Fibroblast of upper back skin (primary cell): ENCODE measurements at places on chromosomes 1 and 21.
A peak's percentile ranks its signal among the peaks of the same experiment; 100 is the strongest.

- no peak for DNase-seq
Observed at GRCh38 chr1:110579460-110579859, 26.7 kb downstream of the KCNA2 start.

DNA sequence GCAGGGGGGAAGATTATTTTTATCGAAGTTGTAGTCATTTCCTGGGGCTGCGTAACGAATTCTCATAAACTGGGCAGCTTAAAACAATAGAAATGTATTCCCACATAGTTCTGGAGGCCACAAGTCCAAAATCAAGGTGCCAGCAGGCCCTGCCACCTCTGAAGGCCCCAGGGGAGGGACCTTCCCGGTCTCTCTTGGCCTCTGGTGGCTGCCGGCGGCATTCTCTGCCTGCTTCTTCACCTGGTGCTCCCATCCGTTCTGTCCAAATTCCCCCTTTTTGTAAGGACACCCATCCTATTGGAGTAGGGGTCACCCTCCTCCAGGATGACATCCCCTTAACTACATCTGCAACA lies 92.8 kb downstream of the PDE9A start:
- no peak for DNase-seq

GRCh38 chr1:219518168-219518906 lies 94.6 kb downstream of the ZC3H11B start:
- DNase-seq, result peak; percentile 86

- peak; percentile 14 for DNase-seq
Observed at GRCh38 chr1:223183268-223183862, 40.3 kb upstream of the TLR5 start.

DNA sequence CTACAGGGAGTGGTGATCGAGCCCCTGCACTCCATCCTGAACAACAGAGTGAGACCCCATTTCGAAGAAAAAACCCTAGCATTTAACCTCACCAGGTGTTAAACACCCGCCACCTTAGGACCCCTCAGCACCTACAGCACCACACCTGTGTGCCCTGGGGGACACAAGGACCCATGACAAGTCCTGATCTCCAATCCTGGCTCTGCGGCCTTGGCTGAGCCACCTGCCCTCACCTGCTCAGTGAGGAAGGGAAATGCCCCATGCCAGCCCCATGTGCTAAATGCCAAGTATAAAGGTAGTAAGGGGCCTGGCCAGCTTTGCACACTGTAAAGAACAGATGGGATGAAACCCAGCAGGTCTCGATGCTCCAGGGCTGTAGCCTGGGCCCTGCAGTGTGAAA lies 11.1 kb downstream of the MRTO4 start:
- DNase-seq, result no peak

DNA sequence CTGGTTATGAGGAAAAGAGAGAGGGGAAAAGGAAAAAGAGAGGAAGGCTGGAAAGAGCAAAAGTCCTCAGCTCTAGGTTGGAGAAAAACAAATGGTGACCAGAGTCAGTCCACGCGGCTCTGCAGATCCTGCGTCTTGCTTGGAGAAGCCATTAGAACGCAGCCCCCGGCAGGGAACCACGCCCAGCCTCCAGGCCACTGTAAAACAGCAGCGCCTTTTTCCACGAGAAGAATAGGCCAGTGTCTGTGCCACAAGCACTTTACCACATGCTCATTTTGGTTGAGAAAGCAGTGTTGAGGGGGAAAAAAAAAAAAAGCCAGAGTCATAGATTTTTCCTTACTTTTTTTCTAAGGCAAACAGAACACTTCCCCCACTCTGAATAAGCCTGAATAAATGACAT lies 846.9 kb upstream of the ADAMTS5 start:
- DNase-seq, result no peak

- peak; percentile 90 for DNase-seq
Observed at GRCh38 chr1:43454270-43455011, 710 bp upstream of the HYI start.

DNA sequence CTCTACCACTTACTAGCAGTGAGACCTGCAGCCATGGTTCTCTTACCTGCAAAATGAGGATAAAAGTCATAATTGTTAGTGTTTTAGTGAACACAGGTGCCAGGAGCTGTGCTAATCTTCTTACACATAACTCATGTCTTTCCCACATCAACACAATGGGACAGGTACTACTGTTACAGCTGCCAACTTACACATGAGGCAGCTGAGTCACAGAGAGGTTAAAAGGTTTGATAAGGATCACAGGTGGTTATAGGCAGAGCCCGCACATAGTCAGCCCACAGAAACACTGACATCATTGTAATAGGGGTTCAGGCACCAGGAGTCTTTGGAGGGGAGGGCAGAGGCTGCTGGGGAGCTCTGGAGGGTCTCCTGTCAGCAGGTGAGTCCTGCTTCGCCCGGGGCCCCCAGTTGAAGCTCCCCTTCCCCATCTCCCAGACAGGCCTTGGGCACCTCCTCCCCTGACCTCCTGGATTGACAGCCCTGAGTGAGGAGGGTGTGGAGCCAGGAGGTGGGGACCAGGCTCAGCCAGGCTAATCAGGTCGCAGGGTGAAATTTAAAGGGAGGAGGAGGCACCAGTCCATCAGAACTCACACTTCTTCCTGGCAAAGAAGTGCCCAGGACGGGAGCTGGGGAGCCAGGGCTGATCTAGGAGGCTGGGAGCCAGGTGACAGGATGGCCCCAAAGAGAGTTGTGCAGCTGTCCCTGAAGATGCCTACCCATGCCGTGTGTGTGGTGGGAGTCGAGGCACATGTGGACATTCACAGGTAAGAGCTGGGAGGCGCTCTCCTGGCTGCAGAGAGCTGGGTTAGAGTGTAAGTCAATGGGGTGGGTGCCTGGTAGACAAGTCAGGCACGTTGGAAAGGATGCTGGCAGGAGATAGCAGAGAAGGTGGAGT lies at the start of gene PADI1:
Gene PADI1 (plus strand): TSS at position 583 of the 895 bp plus-strand sequence. CDS start 90 bp downstream, at position 673.
- no peak for DNase-seq

DNA sequence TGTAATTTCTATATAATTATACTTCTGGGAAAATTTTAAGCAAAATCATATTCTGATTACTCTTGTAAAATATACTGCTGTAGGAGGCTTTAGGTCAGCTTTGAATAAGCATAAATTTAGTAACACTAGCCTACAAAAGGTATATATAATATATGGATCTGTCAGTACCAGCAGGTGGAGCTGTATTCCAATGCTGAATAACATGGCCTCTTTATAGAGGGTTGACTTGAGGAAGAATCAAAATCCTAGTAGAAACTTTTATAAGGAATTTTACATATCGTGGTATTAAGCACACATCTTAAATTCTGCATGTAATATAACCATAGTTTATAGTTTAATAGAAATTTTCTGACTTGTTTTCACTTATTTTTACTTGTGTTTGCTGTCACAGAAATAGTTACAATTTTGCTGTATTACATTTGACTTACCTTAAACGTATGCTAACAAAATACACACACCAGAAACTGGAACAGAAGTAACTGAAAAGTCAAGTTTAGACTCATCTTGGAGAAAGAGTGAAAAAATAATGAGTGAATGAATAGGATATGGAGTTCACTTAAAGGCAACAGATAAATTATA lies 79.3 kb downstream of the HMCN1 start:
- DNase-seq, result peak; percentile 79

GRCh38 chr1:33231166-33231565 lies 25.1 kb upstream of the ZNF362 start:
- DNase-seq, result no peak
